Activated naive CD4-positive, alpha-beta T cell treated with anti-CD3 and anti-CD28 coated beads, Interleukin-2, amount 10 ng/mL, durations not matched to agents 7 days and 5 days (primary cell): ENCODE measurements at places on chromosomes 16 and 17.

DNA sequence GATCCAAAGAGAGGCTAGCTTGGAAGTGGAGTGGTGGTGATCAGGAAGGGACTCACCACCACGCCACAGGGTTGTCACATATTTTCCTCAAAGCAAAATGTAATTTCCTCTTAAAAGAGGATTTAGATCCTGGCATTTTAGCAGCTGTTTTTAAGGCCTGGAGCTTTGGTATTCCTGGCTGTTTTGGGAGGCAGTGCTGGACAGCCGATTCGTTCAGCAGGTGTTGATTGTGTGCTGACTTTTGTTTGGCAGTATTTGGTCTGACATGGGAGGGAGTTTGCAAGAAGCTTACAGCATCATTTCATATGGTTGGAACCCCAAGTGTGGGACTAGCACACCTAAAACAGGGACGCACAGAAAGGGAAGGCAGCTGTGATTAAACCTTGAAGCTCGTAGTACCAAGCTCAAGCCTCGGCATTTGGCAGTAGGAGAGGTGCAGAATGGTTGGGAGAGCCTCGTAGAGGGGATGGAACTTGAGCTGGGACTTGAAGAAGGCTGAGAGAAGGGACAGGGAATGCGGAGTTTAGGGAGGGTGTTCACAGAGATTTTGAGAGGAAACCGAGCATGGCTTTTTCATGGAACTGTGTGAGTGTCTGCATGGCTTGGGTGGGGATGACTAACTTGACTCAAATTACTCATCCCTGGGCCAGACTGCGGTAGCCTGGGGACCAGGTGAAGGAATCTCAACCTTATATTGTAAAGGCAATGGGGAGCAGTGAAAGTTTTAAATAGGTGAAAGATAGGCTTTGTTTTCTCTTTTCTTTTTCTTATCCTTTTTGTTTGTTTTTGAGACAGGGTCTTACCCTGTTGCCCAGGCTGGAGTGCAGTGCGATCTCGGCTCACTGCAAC lies 52.3 kb downstream of the RPTOR start:
- DNase-seq, result no peak

DNA sequence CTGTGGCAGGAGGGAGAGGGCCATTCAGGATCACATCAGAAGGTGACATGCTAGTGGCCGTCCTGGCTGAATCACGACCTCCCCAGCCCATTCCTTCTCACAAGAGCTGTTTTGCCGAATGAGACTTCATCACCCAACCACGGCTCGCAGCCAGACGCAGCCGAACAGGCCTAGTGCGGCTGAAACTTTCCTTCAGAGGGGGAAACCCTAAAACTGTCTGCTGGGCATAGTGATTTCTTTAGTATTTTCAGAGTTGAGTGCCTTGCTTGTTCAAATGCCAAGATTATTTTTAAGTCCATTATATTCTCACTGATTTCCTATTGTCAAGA lies 343.7 kb downstream of the CPPED1 start:
- DNase-seq, result no peak

DNA sequence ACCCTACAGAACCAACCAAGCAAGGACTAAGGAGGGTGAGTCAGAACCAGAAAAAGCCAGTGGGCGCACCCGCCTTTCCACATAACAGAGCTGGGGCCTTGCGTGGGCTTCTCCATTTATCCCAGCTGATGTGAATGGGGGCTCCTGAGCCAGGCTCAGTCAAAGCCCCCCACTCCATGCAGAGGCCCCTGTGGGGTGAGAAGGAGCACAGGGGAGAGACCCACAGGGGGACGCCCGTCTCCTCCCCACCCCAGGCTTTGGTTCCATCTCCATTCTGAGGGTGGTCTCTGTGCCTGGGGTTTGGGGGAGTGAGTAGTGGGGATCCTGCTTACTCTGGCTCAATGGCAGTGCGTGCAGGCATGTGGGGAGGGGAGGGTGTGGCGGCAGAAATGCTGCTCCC lies 210.1 kb upstream of the TNRC6C start:
- DNase-seq, result no peak

- DNase-seq, result no peak
Measured at GRCh38 chr16:54939510-54940278, 9.0 kb downstream of the IRX5 start.
